Endothelial cell (in vitro differentiated cells): ENCODE measurements at places on chromosomes 2 and 18.

GRCh38 chr2:233410196-233410760 lies 56.0 kb downstream of the DGKD start:
- H3K27me3 ChIP-seq = no peaks in the 10 kb centered on the region
- no peak overlapping the region for H3K27ac ChIP-seq
- H3K4me1 ChIP-seq = no peaks in the 10 kb centered on the region
- H3K4me3 ChIP-seq = no peak overlapping the region
- no peak for DNase-seq

DNA sequence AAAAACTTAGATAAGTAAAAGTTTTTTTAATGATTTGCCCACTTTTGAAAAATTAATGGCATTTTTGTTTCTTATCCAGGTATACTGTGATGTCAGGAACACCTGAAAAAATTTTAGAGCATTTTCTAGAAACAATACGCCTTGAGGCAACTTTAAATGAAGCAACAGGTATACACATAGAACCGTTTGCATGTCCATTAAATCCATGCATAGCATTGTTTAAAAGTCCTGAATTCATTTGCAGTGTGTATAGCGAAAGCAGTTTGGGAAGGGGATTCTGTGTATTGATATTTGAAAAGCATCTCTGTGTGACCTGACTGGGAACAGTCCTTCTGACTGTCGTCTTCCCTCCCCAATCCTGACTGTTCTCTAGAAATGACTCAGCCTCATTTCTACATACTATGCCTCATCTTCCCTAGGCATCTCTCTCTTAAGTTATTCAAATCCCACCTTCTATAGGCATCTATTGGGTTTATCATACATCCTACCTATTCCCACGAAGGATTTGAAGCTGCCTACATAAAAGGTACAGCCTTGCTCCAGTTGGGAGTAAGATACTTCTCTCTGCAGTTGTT lies 79.2 kb upstream of the MAP3K20 start:
- no peak for DNase-seq
- no peaks in the 10 kb centered on the region for H3K36me3 ChIP-seq
- H3K4me1 ChIP-seq = peaks cover 2% of the 10 kb centered on the region
- no peak overlapping the region for H3K4me3 ChIP-seq
- H3K27ac ChIP-seq = no peak overlapping the region

- H3K27me3 ChIP-seq = peaks cover 3% of the 10 kb centered on the region
- no peak overlapping the region for H3K4me3 ChIP-seq
- H3K36me3 ChIP-seq = peaks cover 15% of the 10 kb centered on the region
Observed at GRCh38 chr18:21391074-21391673, 149.1 kb downstream of the GREB1L start.

- H3K36me3 ChIP-seq = no peaks in the 10 kb centered on the region
- H3K4me3 ChIP-seq = no peak overlapping the region
- H3K4me1 ChIP-seq = no peaks in the 10 kb centered on the region
- no peaks in the 10 kb centered on the region for H3K27me3 ChIP-seq
- DNase-seq = no peak
- no peak overlapping the region for H3K27ac ChIP-seq
Observed at GRCh38 chr2:167209784-167210183, 321.5 kb downstream of the XIRP2 start.

DNA sequence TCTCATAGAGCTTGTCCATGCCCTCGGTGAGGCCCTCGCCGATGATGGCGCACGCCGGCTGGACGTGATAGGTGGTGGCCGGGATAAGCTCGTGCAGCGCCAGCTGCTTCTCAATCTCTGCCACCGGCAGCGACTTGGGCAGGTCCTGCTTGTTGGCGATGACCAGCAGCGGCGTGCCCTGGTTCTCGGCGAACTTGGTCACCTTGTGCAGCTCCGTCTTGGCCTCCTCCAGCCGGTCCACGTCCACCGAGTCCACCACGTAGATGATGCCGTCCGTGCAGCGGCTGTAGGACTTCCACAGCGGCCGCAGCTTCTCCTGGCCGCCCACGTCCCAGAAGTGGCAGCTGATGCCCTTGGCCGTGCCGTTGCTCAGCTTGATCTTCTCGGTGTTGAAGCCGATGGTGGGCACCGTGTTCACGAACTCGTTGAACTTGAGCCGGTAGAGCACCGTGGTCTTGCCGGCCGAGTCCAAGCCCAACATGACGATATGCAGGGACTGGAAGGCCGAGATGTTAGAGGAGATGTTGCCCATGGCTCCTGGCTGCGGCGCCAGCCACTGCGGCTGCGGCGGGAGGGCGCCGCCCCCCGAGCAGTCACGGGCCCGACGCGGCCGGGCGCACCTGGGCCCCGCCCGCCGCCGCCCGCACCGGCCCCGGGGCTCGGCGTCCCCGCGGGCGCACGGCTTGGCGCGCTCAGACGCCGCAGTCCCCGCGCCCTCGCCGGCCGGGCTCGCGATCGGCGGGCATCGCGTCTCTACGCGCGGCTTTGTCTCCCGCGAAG lies 636 bp downstream of the ARL4C start:
- H3K27me3 ChIP-seq = peaks cover 8% of the 10 kb centered on the region
- peaks cover 51% of the 10 kb centered on the region for H3K4me1 ChIP-seq
- no peaks in the 10 kb centered on the region for H3K36me3 ChIP-seq

- H3K27ac ChIP-seq = no peak overlapping the region
- no peak for DNase-seq
- H3K27me3 ChIP-seq = no peaks in the 10 kb centered on the region
- no peak overlapping the region for H3K4me3 ChIP-seq
- peaks cover 4% of the 10 kb centered on the region for H3K4me1 ChIP-seq
Observed at GRCh38 chr18:7642331-7642890, 75.3 kb downstream of the PTPRM start.

- no peak overlapping the region for H3K4me3 ChIP-seq
- no peaks in the 10 kb centered on the region for H3K27me3 ChIP-seq
- no peaks in the 10 kb centered on the region for H3K36me3 ChIP-seq
- H3K4me1 ChIP-seq = no peaks in the 10 kb centered on the region
Observed at GRCh38 chr18:27826101-27826500, 350.8 kb downstream of the CDH2 start.

DNA sequence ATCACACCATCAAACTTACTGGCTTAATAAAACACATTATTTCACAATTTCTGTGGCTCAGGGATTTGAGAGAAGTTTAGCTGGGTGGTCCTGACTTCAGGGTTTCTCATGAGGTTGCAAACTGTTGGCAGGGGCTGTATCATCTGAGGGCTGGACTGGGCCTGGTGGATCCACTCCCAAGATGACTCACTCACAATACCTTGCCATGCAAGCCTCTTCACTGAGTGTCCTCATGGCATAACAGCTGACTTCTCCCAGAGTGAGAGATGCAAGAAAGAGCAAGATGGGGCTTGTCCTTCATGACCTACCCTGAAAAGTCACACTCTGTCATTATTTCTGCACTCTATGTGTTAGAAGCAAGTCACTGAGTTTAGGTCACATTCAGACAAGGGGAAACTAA lies 73.8 kb downstream of the AQP4 start:
- peaks cover 4% of the 10 kb centered on the region for H3K27me3 ChIP-seq
- H3K4me3 ChIP-seq = no peak overlapping the region
- H3K4me1 ChIP-seq = no peaks in the 10 kb centered on the region
- H3K36me3 ChIP-seq = no peaks in the 10 kb centered on the region
- H3K27ac ChIP-seq = no peak overlapping the region

- H3K36me3 ChIP-seq = no peaks in the 10 kb centered on the region
- no peak for DNase-seq
- peaks cover 5% of the 10 kb centered on the region for H3K4me1 ChIP-seq
- no peak overlapping the region for H3K4me3 ChIP-seq
- no peak overlapping the region for H3K27ac ChIP-seq
Observed at GRCh38 chr2:172775319-172775718, 39.7 kb downstream of the RAPGEF4 start.

GRCh38 chr2:3595985-3596384 lies 1.1 kb downstream of the COLEC11 start:
- H3K4me1 ChIP-seq = peaks cover 15% of the 10 kb centered on the region
- no peak for DNase-seq
- no peak overlapping the region for H3K27ac ChIP-seq
- no peak overlapping the region for H3K4me3 ChIP-seq
- H3K27me3 ChIP-seq = peaks cover 3% of the 10 kb centered on the region

DNA sequence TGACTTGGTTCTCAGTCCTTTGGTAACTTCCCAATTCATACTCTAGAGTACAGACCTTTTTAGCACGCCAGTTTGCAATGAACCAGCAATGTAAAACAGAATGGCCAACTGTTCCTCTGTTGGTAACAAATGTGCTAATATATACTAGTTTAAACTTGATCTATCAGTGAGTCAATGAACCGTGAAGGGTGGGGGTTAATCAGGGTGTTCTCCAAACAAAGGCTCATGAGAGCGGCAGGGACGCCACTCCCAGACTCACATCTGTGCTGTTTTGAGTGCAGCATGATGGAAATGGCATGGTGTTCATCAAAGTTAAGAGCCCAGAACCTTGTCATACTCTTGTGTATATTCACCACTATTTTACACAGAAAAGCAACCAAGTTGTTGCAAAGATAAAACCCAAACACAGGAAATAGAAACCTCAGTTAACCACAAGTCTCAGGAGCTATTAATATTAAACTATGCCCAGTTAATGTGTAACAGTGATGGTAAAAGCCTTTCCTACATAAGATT lies 70.3 kb downstream of the CERKL start:
- DNase-seq = no peak
- H3K36me3 ChIP-seq = no peaks in the 10 kb centered on the region

DNA sequence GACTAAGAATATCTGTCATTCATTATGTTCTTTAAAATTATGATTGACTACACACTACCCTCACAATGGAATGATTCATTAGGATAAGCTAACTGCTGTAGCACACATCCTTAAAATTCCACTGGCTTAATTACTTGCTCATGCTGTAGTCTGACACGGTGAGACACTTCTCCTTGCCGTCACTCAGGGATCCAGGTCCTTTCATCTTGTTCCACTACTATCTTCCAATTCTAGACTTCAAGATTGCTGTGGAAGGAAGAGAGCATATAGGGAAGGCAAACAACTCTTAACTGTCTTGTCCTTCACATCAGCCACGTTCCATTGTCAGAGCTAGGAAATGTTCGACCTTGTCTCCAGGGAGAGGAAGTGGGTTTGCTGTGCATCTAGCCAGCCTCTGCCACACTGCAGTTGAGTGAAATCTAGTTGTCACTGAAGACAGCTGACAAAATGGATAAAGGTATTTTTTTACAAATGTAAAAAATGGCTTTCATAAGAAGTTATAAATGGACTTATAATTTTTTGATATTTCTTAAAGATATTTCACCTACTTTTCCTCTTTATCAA lies 30.1 kb downstream of the GREB1L start:
- H3K36me3 ChIP-seq = no peaks in the 10 kb centered on the region
- peaks cover 2% of the 10 kb centered on the region for H3K27me3 ChIP-seq
- no peak overlapping the region for H3K4me3 ChIP-seq
- H3K27ac ChIP-seq = peak overlapping the region; percentile 68

GRCh38 chr2:33411765-33412164 lies 64.7 kb upstream of the RASGRP3 start:
- no peaks in the 10 kb centered on the region for H3K36me3 ChIP-seq
- peaks cover 16% of the 10 kb centered on the region for H3K4me1 ChIP-seq
- H3K27me3 ChIP-seq = peaks cover 2% of the 10 kb centered on the region
- no peak overlapping the region for H3K27ac ChIP-seq

- peaks cover 65% of the 10 kb centered on the region for H3K4me1 ChIP-seq
- H3K36me3 ChIP-seq = peaks cover 7% of the 10 kb centered on the region
- DNase-seq = peak; percentile 27
Observed at GRCh38 chr2:217912098-217913024, 90.4 kb downstream of the TNS1 start.

DNA sequence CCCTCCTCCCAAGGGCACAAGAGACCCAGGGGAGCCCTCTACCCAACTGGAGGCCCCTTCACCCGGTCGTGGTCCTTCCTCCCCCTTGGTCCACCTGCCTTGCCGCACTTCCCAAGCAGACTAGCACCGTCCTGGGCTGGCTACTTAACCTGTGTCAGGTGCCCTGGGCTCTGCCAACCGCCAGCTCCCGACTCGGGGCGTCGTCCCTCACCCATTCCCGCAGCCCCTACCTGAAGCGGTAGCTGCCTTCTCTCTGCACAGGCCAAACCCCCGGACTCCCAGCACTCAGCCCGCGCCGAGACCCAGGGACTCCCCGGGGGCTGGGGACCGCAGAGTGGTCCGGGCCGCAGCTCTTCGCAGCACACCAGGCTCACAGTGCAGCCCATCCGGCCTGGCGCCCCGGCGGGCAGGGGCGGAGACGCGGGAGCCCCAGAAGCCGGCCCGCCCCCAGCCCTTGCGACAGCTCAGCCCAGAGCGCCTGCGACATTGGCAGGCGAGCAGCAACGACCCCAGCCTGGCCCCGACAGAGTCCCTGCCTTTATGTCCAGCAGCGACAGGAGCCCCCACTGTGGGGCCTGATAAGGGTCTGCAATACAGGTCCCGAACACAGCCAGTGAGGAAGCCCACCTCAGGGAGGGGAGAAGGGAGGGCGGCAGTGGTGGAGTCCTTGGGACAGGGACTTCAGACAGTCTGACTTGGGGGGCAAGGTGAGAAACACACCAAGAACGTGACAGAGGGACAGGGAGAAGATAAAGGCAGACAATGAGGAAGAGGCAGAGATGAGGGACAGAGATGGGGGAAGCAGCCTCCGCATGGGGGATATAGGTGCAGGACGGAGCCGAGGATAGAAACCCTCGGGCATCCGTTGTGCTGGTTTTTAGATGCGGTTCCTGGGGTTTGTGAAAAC lies 31.0 kb upstream of the TNS1 start:
- H3K36me3 ChIP-seq = no peaks in the 10 kb centered on the region
- DNase-seq = peak; percentile 44
- no peak overlapping the region for H3K4me3 ChIP-seq
- peaks cover 12% of the 10 kb centered on the region for H3K27me3 ChIP-seq
- H3K4me1 ChIP-seq = peaks cover 3% of the 10 kb centered on the region
- no peak overlapping the region for H3K27ac ChIP-seq

DNA sequence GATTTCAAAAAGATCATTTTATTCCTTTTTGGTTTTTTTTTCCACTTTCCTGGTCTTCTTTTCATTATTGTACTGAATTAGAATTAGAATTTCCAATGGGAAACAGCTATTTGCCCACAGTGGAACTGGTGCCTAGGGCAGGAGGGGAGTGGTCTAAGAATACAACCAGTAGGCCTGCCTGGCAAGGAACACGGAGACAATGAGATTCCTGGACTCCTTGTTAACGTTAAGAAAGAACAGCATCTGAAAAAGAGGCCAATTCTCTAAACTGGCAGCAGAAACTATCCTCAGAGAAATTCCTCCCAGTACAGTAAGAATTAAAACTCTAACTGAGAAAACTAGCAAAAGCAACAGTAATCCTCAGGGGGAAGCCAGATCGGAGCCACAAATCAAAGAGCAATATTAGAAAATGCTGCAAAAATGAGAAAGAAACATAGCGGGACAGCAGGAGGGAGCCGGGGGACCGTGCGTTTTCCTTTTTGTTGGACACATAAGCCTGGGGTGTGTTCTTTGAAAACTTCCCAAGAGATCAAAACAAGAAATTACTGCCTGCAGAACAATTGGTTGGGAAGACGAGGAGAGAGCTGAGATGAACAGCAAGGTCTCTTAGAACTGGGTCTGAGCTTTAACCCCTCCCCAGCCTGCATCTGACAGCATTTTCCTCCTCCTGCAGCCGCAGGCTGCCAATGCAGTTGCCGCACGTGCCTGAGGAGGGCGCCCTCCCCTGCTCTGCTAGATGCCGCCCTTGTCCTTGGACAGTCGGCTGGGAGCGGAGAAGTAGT lies 776.0 kb downstream of the TSN start:
- H3K27me3 ChIP-seq = peaks cover 3% of the 10 kb centered on the region
